ENCODE measurements at places on chromosomes 6 and 20. TPM values are rescaled to one million over a fixed set of nuclear protein-coding genes. Genes with fewer than 3 reads are reported as not detected.
A peak's percentile ranks its signal among the peaks of the same experiment; 100 is the strongest.

DNA sequence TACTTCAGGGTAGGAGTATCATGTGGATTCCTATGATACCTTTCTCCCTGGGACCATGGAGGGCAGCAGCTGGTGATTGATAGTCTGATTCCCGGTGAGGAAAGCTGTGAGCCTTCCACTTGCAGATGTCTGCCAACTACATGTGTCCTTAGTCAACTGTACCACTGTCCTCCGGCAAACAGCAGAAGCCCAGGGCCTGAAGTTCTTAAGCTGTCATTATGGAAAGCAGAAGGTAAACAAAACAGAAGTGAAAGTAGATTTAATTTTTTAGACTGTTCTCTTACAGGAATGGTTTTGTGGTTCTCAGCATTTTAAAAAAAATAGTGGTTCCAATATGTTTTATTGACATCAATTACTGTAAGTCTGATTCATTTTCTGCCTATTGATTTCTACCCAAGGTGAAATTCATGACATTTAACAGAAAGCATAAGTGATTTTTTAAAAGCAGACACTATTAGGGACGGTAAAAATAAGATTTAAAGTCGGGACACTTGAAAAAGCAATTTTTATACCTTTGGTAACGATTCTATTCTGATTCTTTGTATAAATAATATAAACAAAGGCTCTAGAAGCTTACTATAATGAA is 36.6 kb downstream of the PTPN1 start:
- no peak for DNase-seq

GRCh38 chr6:149489967-149490366 is 5.2 kb upstream of the ZC3H12D start:
- DNase-seq, result no peak

GRCh38 chr20:42338294-42339201 is 720.4 kb upstream of the CHD6 start:
- no peak for DNase-seq

DNA sequence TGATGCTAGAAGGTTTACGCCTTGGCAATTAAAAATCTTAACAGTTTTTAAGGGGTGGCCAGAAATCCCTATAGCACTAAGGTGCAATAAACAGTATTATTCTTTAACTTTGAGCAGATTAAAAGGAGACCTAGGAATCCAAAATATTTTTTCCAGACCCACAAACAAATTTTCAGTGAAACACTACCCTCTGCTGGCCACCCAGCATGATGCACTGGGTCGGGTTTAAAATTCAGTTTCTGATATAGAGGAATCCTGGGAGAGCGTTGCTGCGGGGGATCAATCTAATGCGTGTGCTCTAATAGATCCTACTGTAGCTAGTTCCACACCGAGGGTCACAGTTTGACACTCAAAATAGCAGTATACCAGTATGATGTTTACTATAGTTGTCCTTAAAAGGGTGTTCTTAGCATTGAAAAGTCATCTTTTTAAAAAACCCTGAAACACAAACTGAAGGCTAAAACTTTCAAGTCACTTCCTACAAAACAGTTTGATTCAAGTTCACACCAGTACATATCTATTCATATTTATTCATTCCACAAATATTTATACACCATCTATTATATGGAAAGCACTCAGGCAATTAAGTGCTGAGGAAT is 10.2 kb downstream of the UBE3D start:
- peak; percentile 70 for DNase-seq

DNA sequence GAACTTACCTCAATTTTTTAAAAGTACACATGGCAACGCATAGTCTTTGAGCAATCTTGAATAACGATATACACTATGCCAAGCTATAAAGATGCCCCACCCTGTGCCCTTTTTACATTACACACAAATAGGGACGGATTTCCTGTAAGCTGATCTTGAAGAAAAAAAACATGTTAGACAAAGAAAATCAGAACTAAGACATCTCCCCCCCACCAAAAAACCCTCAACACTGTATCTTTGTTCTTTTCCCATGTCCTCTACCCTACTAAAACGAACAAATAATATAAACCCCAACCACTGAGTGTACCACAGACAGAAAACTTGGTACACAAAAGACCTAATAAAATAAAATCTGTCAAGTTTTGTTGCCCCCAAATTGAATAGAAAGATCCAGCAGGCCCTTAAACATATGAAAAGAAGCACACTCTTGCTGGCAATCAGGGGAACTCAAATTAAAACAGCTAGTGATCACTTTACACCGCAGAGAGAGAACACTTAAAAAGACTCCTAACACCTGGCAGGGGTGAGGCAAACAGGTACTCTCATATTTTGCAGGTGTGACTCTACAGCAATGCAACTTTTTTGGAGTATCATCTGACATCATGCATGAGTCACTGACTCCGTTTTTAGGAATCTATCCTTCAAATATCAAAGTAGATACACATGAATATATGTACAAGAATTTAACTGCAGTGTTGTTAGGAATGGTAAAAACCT is 29.6 kb downstream of the BACH2 start:
- DNase-seq, result no peak

DNA sequence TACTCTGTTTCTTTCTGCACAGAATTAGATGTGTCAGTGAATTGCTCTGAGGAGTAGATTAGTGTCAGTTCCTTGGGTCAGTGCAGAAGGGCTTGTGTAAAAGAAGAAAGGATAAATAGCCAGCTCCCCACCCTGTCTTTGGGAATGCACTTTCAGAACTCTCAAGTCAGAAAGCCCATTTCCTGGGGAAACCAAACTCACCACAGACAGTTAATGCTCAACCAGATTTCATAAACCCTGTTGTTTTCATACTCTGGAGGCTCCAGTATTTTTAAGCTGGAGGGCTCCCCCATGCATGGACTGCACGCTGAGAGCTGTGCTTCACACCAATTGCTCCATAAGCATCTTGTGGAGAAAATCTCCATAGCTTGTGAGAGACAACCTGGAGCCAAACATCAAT is 449.7 kb downstream of the CDH26 start:
- no peak for DNase-seq

GRCh38 chr20:5781798-5782750 is 31.9 kb downstream of the SHLD1 start:
- no peak for DNase-seq

GRCh38 chr6:95866732-95867131 is 149.0 kb upstream of the FUT9 start:
- no peak for DNase-seq

GRCh38 chr6:111812060-111813038 is 60.9 kb downstream of the FYN start:
- peak; percentile 69 for DNase-seq

DNA sequence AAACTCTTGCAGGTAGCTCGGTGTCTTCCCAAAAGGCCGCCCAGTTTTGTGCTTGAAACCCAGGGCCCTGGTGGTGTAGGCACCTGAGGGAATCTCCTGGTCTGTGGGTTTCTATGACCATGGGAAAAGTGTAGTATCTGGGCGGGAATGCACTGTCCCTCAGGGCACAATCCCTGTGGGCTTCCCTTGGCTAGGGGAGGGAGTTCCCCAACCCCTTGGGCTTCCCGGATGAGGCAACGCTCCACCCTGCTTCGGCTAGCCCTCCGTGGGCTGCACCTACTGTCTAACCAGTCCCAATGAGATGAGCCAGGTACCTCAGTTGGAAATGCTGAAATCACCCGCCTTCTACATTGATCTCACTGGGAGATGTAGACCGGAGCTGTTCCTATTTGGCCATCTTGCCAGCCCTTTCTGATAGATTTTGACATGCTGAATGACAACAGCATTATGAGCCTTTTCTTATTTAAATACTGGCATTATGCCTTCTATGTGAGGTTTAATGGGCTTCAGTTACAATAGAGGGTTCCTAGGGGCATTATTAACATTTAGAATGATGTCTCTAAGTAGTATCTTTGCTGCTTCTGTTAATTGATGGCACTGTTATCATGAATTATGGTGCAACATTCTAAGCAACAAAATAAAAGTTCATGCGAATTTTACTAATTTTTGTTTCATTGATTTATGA is 133.7 kb upstream of the FLRT3 start:
- no peak for DNase-seq

GRCh38 chr6:150741633-150742200 is 123.8 kb upstream of the MTHFD1L start:
- no peak for DNase-seq

The LRRN4 gene
- not detected for total RNA-seq

GRCh38 chr6:31268836-31269235 is 3.1 kb downstream of the HLA-C start:
- no peak for DNase-seq

GRCh38 chr6:24480705-24481104 is 8.7 kb downstream of the GPLD1 start:
- no peak for DNase-seq

GRCh38 chr20:34407962-34408474 is 44.9 kb downstream of the ITCH start:
- DNase-seq, result no peak

GRCh38 chr6:142771162-142771561 is 173.8 kb downstream of the HIVEP2 start:
- DNase-seq, result no peak

GRCh38 chr6:159695984-159696383 is 2.9 kb upstream of the SOD2 start:
- no peak for DNase-seq

The RARS2 gene
- 55.0 TPM for total RNA-seq

The ADTRP gene
- total RNA-seq, result 2.6 TPM

DNA sequence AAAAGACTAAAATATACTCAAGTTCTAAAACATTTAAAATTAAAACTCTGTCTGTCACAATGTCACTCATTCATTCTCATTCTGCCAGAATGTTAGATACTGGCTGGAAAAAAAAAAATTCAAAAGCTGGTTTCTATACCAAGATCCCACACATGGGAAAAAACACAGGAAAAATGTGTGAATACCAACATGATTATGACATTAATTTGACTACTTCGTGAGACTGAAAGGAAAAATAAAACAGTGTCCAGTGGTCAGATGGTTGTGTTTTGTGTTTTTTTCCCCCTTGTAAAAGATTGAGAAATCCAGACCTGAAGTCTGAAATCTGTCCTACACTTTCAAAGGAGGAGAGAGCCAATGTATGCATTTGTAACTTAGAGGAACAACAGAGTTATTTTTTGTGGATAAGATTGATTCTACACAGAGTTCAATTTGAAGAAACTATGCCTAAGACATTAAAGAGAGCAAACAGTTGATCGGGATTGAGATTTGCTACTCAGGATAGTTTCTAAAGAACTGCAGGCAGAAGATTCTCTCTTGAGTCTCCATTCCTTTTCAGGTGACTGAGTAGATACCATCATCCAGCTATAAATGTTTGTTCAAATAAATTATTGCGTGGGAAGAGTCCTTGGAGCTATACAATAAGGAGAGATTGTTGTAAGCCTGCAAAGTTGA is 39.2 kb upstream of the TXLNB start:
- peak; percentile 23 for DNase-seq

DNA sequence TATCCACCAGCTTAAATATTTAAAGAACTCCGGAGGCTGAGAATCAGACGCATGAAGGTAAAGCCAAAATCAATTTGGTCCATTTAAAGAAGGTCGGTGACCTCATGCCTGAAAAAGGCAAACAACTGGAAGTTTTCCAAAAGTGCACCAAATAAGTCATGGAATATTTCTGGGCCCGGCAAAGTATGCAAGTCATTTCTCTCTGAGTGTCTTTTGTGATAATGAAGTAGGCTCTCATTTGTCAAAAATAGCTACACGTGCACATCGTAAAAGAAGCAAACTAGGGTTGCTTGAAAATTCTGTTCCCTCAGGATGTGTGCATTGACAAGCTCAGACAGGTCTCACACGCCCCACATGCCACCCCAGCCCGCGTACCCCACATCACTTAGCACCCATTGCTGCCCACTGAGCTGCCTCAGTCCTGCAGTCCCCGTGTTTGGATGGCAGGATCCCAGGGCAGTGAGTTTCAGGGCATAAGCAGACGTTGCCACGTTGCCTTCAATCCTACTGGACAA is 20.5 kb upstream of the PYGB start:
- peak; percentile 84 for DNase-seq

- DNase-seq, result no peak
These were observed 513.5 kb downstream of the TFAP2A start for GRCh38 chr6:9901376-9901775.

The TMEM244 gene
- not detected for total RNA-seq

GRCh38 chr6:101803136-101803535 is 409.6 kb downstream of the GRIK2 start:
- peak; percentile 55 for DNase-seq

- no peak for DNase-seq
These were observed 9.6 kb downstream of the C6orf136 start for GRCh38 chr6:30656513-30656912.

DNA sequence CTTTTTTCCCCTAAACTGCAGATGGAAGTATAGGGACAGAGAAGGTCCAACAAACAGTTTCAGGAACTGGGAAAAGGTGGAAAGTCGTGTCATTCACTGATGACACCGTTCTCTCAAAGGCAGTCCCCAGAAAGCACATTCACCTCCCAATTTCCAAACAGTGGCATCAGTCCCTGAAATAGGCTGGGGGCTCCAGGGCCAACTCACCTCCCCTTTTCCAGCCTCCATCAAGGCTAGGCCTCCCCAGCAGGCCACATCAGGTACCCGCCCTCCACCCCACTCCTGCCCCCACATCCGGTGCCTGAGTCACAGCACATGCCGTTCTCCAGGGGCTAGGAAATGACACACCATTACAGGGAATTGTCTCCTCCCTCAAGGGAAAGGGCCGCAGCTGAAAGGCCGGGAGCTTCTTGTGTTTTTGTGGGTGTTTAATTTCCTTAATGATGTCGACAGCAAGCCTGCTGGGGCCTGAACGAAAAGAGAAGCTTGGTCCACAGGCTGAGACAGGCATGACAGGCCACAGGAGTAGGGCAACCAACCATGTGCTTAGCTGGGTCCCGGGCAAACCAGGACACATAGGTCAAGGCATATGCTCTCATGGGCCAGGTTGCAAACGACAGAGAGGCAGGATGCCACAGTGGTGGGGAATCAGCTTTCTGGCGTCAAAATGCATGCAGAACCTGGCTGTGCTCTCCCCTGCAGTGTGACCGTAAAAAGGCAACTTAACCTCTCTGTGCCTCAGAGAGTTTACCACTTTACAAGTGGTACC is 39.2 kb downstream of the ZMYND8 start:
- DNase-seq, result peak; percentile 91

DNA sequence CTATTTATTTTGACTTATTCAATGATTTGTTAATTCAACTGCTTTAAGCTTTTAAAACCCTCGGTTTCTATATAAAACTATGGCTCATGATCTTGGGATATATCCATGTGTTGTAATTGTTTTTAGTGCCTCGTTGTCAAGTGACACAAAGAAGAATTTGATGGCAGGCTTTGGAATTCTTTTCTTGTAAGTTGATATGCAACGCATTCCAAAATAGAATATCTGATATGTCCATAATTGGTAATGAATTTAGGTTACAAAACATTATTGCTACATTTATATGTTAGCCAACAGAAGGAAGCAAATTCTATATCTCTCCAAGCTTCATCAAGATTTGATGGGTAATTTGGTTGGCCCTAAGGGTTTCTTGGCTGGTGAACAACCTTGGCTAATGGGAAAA is 220.4 kb upstream of the RIMS1 start:
- no peak for DNase-seq

The RAD21L1 gene
- not detected for total RNA-seq

GRCh38 chr20:22339946-22340345 is 244.4 kb downstream of the FOXA2 start:
- DNase-seq, result peak; percentile 20

Data from fibroblast of the aortic adventitia (primary cell).